ENCODE measurements at places on chromosomes 16 and 17.

DNA sequence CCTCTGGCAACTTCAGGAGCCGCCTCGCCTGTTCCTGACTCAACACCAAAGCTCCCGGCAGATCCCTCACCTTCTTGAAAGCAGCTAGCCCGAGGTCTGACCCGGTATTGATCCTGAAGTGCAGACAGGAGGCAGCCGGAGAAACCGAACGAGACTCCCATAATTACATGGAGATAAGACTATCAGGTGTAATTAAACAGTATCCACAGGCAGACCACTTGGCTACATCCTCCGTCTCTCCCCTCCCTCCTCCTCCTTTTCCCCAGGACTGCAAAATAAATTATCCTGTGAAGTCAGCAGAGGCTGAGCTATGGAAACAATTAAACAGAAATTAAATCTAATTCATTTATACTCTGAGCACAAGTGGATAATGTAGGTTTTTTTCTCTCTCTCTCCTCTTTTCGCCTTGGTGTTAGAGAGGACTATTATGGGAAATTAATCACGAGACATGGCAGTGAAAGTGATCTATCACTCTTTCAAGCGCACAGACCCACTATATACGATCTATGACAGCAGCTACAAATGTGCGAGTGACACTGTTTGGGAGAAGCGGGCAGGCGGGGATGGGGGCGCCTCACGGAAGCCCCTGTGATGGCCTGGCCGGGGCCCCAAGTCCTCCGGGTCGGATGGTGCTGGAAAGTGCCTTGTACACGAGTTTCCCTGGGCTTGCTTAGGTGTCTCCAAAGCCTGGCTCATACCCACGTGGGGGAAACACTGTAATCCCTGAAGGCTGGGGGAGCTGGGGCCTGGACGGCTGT lies 92.8 kb downstream of the RBFOX3 start:
- no peak for DNase-seq

DNA sequence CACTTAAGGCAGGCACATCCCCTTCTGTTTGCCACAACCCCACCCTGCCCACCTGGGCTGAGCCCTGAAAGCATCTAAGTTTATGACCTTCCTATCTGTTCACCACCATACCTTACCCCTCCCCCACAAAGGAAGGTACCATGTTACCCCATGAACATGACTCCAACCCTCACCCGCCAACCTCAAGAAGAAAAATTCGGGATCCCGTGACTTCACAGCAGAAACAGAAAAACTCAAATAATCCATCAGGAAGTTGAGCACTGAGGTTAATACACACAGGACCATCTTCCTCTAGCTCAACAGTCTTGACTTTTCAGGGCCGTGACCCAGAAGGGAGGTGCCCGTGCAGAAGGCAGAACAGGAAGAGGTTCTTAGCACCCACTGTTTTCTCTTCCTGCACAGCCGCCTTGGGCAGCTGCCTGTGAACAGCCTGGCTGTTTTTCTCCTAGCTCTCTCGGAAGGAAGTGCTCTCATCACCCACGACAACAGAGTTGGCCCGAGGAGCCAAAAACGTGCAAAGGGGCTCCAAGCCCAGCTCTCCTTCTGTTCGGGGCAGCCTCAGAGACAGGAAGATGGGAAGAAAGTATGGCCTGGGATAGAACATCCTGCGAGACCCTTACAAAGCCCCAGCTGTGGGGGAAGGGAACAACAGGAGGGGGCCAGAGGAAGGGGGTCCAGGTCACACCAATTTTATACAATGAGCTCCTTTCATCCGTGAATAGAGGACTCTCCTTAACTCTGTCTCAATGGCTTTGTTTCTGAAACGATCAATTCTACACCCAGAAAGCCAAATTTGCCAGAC lies 101.1 kb downstream of the XYLT1 start:
- DNase-seq: peak; percentile 46

GRCh38 chr17:39235555-39236449 lies 10.1 kb upstream of the STAC2 start:
- DNase-seq: no peak

DNA sequence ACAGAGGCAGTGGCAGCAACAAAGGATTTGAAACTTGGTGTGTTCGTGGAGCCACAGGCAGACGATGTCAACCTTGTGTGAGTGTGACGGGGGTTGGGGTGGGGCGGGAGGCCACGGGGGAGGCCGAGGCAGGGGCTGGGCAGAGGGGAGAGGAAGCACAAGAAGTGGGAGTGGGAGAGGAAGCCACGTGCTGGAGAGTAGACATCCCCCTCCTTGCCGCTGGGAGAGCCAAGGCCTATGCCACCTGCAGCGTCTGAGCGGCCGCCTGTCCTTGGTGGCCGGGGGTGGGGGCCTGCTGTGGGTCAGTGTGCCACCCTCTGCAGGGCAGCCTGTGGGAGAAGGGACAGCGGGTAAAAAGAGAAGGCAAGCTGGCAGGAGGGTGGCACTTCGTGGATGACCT lies 25.5 kb downstream of the STH start:
- no peak for DNase-seq

- no peak for DNase-seq
These were observed 12.2 kb downstream of the MNT start for GRCh38 chr17:2388683-2389055.

Measured in stimulated activated CD4-positive, alpha-beta T cell treated with anti-CD3 and anti-CD28 coated beads, Interleukin-2, amount 100 ng/mL, for 4 hours (primary cell).